ENCODE measurements at places on chromosomes 4 and X.

DNA sequence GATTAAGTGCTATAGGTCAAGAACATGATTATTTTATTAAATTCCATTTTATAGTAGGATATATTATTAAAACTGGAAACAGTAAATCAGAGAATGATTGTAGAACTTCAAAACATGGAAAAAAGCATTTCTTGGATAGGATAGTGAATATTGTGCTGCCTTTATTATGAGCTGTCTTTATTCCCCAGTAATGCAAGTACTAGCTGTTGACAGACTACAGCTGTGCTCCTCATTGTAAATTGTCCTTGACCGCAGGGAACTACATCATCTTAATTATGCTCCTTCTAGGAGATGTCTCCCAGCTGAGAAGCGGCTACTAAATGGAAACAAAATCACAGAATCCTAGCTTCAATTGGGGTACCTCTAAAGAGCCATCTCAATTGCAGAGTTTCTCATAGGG lies 1457.2 kb upstream of the PCDH7 start:
- no peak for DNase-seq

- peak; percentile 20 for DNase-seq
These were observed 189.5 kb downstream of the APBB2 start for GRCh38 chr4:41024556-41025491.

GRCh38 chr4:26815199-26815598 lies 45.4 kb upstream of the STIM2 start:
- no peak for DNase-seq

- DNase-seq, result no peak
These were observed 3.9 kb downstream of the CTBP1 start for GRCh38 chr4:1244978-1245471.

GRCh38 chrX:42975906-42976305 lies 197.9 kb upstream of the PPP1R2C start:
- no peak for DNase-seq

- no peak for DNase-seq
These were observed 156.1 kb downstream of the GPAT3 start for GRCh38 chr4:83692028-83692427.

- no peak for DNase-seq
These were observed 88.1 kb downstream of the RPA4 start for GRCh38 chrX:96971812-96972211.

DNA sequence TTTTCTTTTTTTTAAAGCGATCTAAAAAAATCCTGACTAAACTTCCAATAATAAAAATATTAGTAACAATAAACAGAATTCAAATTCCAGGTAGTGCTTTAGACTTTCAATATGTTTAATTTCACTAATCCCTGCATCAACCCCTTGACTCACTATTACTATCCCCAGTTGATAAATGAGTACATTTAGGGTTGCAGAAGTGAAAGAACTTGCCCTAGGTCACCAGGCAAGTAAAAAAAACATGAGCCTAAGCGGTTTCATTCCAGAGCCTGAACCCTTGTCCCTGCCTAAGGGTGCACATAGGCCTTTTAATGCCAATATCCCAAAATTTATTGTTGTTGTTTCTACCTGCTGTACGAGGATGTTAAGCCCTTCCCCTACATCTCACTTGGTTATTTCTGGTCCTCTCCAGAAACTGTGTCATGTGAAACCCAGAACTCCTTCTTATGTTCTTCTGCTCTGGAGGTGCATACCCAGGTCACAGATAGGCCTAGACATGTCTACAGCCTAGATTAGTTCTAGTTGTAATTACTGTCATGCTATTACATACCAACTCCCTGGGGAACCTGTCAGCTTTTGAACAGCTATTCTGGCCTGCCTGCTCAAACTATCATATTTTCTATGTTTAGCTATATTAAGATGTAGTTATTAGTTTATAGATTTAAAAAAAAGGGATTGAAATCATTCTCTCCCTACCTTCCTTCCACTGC lies 244.5 kb upstream of the PITX2 start:
- DNase-seq, result no peak

DNA sequence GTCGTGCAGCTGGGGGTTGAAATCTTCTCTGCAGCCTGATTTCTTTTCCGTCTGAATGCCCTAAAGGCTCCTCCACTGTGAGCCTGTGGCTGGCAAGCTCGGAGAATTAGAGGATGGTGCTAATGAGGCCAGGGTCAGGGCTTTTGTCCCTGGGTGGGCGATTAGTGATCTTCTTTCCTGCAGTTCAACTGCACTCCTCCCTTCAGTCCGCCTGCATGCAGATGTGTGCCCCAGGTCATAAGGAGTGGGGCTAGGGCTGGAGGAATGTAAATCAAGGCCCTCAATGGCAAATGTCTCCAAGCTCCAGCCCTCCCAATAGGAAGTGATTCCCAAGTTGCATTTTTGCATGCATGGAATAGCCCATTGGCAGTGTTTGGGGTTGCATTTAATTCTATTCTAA lies 405.0 kb downstream of the AFF2 start:
- no peak for DNase-seq

GRCh38 chr4:74969507-74970474 lies 36.9 kb downstream of the PARM1 start:
- no peak for DNase-seq

DNA sequence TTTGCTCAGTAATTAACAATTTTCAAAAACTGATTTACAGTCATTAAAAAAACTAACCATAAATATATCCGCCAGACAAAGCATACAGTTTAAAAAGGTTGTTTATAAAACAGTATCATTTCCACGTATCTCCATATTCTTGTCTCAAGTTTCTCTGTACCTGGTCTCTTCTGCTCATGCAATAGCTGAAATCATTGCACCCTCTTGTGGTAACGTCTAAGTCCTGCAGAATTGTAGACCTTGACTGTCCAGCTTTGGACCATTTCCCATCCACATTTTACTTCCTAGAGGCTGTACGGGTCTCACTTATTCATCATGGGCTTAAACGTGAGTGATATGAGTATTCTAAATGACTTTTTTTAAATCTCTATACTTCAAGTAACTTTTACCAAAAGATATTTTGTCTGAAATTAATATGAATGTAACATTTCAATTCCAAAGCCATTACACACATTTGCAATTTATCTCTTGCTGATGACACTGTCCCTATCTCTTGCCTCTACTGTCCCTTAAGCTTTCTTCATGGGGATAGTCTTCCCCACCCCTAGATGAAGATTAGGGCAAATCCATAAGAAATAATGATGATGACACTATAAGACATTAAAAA lies 118.5 kb downstream of the BTC start:
- DNase-seq, result peak; percentile 52

GRCh38 chr4:81756973-81757372 lies 285.3 kb upstream of the RASGEF1B start:
- DNase-seq, result no peak

- no peak for DNase-seq
These were observed 16.6 kb upstream of the PRDM8 start for GRCh38 chr4:80180743-80181142.

- no peak for DNase-seq
These were observed 97.3 kb downstream of the PSAPL1 start for GRCh38 chr4:7337196-7338058.

DNA sequence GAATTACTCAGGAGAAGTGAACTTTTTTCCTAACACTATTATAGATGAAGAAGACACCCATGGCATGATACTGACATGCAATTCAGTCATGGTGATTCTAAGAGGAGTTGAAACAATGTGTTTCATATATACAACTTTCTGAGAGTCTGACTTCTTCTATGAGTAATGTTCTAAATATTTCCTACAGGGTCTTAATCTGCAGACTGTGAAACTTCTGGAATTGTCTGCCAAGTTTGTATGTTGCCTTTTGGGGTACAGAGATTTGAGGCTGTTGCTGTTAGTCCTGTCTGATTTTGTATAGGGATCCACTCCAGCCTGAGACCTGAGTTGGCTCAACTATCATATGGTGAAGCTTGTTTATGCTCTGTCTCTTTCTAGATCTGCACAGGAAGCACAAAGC lies 160.6 kb upstream of the GATB start:
- peak; percentile 66 for DNase-seq

GRCh38 chr4:85776579-85776978 lies 301.6 kb downstream of the ARHGAP24 start:
- DNase-seq, result peak; percentile 45

DNA sequence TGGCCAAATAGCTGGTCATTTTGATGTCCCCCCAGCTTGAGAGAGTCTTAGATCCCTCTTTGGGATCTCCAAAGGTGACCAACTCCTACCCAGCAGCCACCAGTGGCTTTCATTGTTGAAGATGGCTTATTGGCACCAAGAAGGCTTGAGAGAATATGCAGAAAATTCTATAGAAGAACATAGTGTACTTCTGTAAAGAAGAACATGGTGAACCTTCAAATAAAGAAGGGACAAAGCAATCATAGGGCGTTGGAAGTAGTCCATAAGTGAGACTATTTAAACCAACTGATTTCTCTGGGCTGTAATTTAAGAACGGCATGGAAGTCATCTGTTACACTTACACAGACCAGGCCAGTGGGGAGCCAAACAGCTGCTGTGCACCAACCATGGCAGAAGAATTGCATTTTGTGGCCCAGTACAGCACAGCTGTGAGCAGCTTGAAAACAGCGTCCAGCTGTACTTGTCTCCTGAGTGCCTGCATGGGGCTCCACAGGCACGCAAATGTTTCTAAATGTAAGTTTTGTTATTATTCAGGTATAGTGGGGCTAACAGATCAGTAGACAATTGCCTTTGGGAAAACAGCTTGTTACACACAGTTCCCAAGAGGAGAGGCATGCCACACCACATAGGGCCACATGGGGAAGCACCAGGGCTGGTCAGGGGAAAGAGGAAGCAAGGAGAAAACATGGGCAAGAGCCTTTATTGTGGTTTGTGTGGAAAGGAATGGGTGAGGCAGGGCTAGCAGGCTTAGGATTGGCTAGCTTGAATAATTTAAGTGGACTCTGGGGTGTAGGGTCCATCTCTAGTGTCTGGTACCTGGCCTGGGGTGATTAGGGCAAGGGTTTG lies 125.0 kb downstream of the ARHGAP6 start:
- no peak for DNase-seq

DNA sequence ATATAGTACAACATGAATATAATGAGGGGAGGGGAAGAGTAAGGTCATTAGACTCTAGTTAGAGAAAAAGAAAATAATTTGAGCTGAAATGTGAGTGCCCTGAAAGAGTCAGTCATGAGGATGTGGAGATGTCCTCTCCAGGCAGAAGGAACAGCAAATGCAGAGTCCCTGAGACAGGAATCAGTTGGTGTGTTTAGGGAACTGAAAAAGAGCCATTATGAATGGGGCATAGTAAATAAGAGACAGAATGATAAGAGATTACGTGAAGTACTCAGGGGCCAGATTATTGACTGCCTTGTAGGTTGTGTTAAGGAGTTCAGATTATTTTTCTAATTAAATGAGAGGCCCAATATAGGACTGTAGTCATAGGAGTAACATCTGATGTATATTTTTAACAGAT lies 147.0 kb downstream of the PDLIM5 start:
- DNase-seq, result no peak

DNA sequence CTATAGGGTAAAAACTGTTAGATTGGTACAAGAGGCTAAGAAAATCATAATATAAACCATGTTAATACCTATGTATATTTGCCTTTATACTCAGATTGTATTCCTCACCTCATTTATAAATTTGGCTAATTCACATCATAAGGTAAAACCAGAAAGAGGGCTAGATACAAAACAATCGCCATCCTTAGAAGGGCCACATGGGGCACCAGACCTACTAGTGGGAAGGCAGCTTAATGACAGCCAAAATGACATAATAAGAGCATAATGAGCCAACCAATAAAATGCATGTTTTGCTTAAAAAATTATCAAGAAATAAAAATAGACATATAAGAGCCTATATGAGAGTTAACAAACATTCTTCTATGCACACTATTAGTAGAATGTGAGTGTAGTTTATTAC lies 107.3 kb upstream of the PRDX4 start:
- DNase-seq, result no peak

GRCh38 chr4:140703463-140703862 lies 52.7 kb downstream of the TBC1D9 start:
- no peak for DNase-seq

DNA sequence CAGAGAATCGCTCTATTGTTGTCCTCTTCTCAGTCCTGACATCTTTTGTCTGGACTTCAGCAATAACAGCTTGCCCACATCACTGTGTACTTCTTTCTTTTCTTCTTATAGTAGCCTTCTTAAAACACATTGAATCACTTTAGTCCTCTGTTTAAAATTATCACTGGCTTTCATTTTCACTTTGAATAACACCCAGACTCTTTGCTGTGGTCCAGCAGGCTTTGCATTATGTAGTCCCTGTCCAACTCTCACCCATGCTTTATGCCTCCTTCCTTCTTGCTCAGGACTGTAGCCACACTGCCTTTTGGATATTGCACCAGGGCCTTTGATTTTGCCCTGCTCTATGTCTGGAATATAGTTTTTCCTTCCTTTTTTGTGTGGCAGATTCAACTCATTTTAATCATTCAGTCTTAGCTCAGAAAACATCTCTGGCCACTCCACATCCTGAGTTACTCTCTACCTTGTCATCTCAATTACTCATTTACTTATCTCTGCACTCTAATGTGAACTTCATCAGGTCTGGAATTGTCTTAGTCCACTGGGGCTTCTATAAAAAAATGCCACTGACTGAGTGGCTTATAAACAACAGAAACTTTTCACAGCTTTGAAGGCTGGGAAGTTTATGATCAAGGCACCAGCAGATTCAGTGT lies 168.2 kb downstream of the C4orf33 start:
- DNase-seq, result no peak

DNA sequence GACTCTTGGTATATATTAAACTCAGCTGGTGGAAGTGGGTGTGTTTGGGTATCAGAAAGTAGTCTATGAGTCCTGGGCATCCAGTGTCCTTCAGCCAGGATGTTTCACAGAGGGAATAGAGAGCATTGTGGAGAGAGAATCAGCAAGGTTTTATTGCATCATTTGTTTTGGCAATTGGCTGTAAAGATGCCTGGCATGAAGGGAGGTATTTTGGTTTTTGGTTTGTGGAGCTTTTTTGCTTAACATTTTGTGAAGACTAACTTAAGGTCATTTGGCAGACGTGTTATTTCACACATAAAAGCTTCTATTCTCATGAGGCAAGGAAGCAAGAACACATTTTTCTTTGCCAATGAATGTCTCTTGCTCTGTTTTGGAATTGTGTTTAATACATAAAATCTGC lies 71.1 kb downstream of the DCLK2 start:
- peak; percentile 55 for DNase-seq

GRCh38 chr4:8468746-8469535 lies 28.4 kb downstream of the TRMT44 start:
- DNase-seq, result peak; percentile 50

- DNase-seq, result peak; percentile 85
These were observed 40.2 kb downstream of the SH3KBP1 start for GRCh38 chrX:19846995-19847790.

DNA sequence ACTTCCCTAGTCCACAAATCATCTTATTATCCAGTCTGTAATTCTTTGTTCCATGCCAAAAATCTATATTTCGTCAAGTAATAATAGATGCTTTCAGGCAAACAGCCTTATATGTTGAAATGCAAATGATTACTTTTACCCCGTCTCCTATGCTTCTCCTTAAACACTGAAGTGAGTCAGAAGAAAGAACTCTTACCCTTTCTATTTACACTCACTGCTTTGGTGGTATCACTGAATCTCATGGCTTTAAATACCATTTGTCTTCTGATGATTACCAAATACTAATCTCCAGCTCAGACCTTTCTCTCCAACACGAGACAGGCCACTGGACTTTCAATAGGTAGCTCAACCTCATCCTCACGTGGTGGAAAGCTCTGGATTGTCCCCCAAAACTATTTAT lies 558.1 kb downstream of the IL1RAPL1 start:
- DNase-seq, result peak; percentile 0

Measured in fibroblast of skin of right quadriceps (primary cell).